ENCODE measurements at places on chromosomes 3 and 15.
A peak's percentile ranks its signal among the peaks of the same experiment; 100 is the strongest.

GRCh38 chr3:4529876-4530588 lies 36.9 kb downstream of the ITPR1 start:
- DNase-seq = no peak

DNA sequence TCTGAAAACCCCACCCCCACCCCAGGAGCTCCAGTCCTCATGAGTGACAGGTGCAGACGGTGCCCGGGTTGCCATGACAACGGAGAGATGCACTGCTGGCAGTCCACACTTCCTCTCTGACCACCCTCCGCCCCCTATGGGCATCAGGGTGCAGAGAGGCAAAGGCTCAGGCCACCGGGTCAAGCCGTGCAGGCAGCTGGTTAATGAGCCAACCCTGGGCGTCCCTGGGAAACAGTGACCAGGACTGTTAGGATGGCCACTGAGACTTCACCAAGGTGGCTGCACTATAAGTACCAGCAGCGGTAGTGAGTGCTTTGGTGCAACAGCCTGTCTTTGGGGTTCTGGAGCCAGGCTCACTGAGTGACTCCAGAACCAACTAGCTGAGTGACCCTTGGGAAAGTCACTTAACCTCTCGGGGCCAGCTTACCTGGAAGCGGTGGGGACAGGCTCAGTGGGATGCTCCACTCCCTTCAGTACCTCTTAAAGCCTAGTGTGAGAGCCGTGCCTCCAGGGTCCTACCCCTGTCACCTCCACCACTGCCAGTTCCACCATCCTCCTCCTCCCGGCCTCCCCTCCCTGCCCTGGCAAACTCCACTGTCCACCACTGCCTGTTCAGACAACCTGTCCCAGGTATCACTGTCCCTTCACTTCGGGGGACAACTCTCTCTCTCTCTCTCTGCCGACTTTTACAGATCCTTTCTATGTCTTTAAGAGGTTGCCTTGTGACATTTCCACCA lies 121.0 kb upstream of the PRR20G start:
- no peak for DNase-seq

GRCh38 chr3:151206201-151206600 lies 3.2 kb upstream of the GPR171 start:
- DNase-seq = no peak

DNA sequence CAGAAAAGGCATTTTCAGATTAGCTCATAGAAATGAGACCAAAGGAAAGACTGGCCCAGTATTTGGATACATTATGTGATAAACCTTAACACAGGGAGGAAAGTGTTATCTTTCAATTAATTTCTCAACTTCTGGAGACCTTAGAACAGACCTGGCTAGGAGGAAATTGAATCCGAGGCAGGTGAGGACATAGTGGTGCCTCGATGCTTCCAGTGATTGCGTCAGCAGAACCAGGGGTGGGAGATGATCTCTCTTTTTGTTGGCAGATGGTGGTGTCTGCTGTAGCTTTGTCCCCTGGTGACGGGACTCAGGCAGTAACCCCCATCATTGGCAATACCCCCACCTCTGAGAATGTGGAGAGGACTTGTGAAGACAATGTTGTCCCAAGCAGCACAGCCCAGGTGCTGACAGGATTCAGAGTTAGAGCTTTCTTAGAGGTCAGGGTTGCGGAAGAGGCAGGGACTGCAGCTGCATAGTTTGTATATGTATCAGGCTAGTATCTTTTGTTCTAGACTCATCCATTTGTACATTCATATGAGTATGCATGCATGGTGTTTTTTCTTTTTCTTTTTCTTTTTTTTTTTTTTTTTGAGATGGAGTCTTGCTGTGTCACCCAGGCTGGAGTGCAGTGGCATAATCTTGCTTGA lies 27.9 kb upstream of the MUC20 start:
- DNase-seq = no peak

GRCh38 chr3:169634618-169635236 lies 28.8 kb downstream of the MECOM start:
- peak; percentile 12 for DNase-seq

Data from adipocyte (in vitro differentiated cells).